ENCODE measurements at places on chromosomes 5 and 9.

GRCh38 chr5:40080191-40080590, 599.5 kb upstream of the PTGER4 start:
- no peak for DNase-seq

DNA sequence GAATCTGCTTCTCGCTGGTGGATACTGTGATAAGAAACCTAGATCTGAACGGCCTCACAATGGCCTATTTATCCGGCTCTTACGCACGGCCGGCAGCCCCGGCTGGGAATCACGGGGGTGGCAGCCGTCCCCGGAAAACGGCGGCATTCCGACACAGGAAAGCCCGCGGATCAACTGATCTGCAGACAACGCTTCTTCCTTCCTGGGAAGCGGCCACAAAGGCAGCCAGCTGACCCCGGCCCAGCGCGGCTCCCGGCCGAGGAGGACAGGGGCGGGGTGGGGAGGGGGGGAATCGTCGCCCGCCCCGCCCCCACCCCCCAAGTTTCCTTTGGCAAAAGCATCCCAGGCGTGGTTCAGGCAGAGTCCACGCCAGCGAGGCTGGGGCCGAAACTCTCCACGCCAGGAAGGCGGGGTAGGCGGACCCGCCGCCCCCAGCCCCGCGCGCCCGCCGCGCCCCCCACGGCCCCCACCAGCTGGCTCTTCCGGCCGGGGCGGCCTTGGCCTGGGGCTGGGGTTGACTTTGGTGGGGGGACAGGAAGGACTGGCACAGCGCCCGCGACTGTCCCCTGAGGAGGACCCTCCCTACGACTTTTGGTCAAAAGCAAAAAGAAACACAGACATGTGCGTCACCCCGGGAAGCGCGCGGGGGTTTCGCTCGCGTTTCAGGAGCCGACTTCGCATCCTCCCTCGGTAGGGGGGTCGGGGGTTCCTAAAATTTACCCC, 247.7 kb upstream of the ANKRD55 start:
- DNase-seq, result no peak

DNA sequence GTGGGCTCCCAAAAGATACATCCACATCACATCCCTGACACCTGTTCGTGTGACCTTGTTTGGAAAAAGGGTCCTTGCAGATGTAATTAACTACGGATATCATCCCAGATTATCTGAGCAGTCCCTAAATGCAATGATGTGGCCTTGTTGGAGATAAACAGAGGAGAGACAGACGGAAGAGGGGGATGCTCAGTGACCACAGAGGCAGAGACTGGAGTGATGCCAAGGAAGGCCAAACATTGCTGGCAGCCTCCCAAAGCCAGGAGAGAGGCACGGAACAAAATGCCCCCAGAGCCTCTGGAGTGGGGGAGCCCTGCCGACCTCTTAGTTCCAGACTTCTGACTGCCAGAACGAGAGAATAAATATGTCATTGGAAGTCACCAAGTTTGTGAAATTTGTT, 15.0 kb upstream of the VAV2 start:
- no peak for DNase-seq

GRCh38 chr5:57698086-57698485, 215.5 kb upstream of the ACTBL2 start:
- DNase-seq, result no peak

GRCh38 chr9:125463926-125464325, 202.3 kb downstream of the GAPVD1 start:
- DNase-seq, result no peak

- DNase-seq, result no peak
Measured at GRCh38 chr5:150573216-150573615, 65.3 kb downstream of the NDST1 start.

- no peak for DNase-seq
Measured at GRCh38 chr5:98163796-98164493, 609.5 kb upstream of the RGMB start.

GRCh38 chr9:116074658-116075057, 78.9 kb upstream of the PAPPA start:
- no peak for DNase-seq

DNA sequence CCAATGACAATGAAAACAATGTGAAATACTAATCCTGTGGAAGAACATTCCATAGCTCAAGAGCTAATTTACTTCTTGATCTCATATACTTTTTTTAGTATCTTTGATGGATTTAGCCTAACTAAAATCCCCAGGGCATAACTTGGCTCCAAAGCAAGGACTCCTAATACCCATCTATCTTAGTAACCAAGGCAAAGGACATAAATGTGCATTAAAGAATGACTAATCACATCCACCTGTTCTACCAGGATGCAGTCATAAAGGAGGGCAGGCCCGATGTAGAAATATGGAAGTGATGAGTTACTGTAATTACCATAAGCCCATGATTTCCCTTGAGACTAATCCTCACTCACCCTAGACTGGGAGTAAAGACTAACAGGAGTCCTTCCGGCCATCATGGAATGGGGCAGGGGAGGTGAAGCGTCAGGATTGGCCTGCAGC, 56.9 kb downstream of the KIF24 start:
- DNase-seq, result no peak

DNA sequence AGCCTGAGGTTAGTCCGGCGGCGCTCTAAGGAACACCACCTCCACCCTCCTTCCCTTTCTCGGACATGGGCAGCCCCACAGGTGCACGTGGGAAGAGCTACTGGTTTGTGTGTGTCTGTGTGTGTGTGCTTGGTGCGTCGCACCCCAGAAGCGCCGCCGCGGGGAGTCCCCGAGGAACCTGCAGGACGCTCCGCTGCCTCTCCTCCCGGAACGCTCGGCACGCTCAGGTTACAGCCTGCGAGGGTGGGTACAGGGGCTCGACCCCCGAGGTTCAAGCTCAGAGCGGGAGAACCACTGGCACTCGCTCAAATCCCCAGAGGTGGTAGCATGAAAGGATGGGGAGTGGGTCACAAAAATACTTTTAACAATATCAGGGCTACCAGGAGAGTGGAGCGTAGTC, 2.0 kb downstream of the ASTN2 start:
- no peak for DNase-seq

DNA sequence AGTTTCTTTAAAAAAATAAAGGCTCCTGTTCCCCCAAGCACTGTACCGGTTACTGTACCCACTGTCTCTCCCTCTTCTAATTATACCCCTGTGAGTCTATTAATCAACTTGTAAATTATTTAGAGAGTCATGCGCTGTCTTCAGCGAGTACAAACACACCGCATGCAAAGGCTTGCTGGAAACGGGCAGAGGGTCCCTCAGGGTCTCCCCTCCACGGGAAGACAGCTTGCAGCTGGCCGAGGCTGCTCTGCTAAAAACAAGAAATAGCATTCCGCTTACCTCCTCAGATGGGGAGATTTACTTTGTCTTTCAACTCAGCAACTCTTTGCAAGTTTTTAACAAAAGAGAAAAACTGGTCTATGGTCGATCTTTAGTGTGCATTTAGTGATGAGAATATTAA, 71.8 kb downstream of the AK8 start:
- no peak for DNase-seq

DNA sequence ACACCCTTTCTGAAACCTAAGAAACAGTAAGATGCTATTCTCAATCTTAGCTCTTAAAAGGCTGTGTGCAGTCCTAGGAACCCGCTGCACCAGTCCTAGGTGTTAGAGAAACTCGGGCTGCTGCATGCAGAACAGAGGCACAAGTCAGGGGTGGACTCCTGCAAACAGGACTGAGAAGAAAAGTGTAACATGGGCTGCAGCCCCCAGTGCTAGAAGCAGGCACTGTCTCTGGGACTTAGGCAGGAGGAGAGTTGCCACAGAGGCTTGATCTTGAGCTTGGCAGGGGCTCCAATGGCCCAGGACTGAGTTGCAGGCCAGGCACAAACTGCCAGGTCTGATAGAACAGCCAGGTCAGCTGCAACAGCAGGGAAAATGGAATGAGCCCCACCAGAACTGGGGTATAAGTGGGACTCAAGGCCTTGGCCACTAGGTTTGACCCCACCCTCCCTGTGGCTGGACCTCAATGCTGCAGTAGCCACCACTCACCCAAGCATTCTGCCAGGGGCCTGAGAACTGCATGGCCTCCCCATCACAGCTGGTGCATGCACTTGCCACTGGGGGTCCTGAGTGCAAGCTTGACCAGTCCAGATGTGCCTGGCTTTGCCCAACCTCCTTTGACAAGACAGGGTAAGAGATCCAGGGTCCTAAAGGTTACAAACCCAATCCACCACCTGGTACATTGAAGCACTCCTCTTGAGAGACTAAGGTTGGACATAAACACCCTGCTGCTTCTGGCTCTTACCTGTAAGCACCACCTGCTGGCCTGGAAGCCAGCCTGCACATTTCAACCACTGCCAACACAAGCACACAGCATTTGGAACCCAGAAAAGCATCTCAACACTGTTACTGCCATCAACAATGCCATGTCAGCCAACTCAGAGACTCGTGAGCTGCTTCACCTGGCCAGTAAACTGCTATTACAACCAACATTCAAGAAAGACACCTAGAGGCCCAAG, 103.3 kb downstream of the FBXL17 start:
- no peak for DNase-seq

- no peak for DNase-seq
Measured at GRCh38 chr5:61916621-61917620, 389.1 kb upstream of the KIF2A start.

DNA sequence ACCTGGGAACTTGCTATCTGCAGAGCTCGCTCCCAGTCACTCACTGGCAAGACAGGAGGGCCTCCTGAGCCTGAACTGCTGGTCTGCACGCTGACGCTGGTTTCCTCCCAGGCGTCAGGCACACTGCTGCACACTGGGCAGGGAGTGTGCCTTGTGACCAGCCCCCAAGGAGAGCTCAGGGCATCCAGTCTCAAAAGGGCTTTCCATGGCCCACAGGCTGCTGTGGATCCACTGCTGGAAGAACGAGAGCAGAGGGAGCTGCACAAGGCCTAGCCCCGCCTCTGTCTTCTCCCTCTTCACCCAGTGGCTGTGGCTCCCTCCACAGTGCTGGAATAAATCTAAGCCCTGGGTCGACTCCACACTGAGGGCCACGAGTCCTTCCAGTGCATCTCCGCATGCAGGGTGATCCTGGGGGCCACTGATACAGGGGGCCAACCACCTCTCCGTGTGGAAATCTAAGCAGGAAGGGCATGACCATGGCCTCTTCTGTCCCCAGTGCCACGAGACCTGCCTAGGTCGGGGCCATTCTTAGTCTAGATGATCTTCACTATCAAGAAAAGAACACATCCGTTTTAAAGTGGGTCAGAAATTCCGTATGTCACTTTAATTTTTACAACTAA, 93.6 kb downstream of the CAMSAP1 start:
- DNase-seq, result no peak

DNA sequence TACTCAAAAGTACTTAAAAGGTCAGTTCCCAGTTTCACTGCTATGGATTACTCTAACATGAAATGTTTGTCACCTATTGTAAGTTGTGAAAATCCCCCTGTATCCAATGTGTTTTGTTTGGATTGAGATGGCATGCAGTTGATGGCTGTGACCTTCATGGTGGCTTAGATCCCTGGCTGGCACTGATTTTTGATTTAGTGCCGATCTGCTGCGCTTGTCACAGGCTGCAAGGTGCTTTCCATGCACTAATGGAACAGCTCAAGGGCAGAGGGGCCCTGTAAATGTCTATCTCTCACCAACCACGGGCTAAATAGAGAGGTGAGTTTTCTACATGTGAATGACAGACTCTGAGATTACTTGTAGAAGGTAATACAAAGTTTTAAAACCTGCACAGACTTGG, 69.8 kb upstream of the WDR41 start:
- DNase-seq, result no peak

GRCh38 chr5:82754036-82754746, 323.0 kb downstream of the TMEM167A start:
- DNase-seq, result no peak

DNA sequence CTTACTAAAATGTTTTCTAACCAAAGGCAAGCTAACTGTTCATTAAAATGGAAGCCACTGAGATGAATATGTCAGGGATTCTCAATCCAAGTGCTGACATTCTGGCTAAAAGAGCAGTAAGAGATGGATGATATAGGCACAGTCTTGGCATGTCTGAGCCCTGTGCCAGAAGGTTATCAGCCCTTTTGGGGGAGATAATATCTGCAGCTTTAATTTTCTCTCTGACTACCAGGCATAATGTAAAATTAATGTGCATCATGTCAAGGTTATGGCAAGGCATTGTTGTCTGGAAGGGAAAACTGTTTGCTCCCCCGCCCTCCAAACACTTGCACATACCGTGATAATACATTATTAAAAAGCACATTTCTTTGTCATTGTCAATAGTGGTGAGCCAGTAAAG, 609.8 kb downstream of the ZNF608 start:
- DNase-seq, result no peak

GRCh38 chr5:176436656-176437055, 11.5 kb upstream of the FAF2 start:
- DNase-seq, result no peak

GRCh38 chr9:18350995-18351595, 122.9 kb upstream of the ADAMTSL1 start:
- no peak for DNase-seq

DNA sequence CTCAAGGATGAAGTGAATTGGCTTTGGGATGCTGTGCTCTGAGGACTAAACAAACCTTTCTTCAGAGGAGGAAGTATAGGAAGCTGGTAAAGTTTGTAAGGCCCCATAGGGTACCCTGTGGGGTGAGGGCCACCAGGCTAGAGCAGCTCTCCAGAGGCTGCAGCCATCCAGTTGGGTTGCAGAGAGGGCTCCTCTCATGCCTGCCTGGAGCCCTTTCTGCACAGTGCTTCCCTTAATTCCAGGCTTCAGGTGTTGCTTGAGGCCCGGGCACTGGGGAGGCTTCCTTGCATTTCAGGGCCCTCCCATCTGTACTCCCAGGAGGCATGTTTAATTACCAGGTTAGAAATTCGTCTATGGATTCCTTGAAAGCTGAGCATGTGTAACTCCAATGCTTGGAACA, 95.3 kb upstream of the FSTL4 start:
- DNase-seq, result no peak

GRCh38 chr9:7580568-7580967, 219.0 kb downstream of the DMAC1 start:
- no peak for DNase-seq

DNA sequence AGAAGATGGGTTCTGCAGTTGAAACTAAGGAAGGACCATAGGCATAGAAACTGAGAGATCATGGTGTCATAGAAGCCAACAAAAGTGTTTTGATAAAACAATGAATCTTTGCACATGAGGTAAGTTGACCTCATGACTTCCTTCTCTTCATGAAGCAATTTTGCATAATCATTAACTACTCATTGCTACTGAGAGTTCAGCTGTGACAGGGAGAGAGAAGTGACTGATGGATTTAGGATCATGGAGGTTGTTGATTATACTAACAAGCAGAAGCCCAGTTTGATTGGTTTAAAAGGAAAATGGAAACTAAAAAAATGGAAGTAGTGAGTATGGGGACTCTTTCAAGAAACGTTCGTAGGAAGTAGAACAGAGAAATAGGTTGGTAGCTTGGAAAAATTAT, 51.2 kb downstream of the PARP8 start:
- DNase-seq, result no peak

- peak; percentile 11 for DNase-seq
Measured at GRCh38 chr9:2132484-2133082, 117.4 kb downstream of the SMARCA2 start.

- DNase-seq, result no peak
Measured at GRCh38 chr9:94922691-94923107, 196.2 kb downstream of the AOPEP start.

All from CMK (cell line).